HT-29 (cell line): ENCODE measurements at places on chromosomes 3 and 15. TPM values are rescaled to one million over a fixed set of nuclear protein-coding genes. Genes with fewer than 3 reads are reported as not detected.
A peak's percentile ranks its signal among the peaks of the same experiment; 100 is the strongest.

DNA sequence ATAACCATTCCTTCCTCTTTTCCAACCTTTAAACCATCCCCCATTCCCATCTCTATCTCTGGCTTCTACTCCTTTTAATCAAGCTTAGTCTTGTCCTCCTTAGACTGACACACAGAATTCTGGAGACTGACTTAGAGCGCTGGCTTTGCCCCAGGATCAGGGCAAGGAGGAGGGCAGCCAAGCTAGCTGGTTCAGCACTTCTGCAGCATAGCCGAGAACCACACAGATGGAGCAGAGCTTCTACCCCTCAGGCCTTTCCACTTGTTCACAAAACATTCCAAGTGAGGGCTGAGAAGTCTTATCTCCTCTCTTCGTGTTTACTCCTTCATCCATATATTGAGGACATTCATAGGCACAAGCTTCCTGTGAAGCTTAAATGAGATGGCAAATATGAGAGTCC lies 246.5 kb upstream of the PEX5L start:
- no peak for DNase-seq

- DNase-seq = no peak
These were observed 109.1 kb downstream of the BDH1 start for GRCh38 chr3:197446700-197447056.

GRCh38 chr3:140203510-140203909 lies 268.5 kb downstream of the CLSTN2 start:
- no peak for DNase-seq

DNA sequence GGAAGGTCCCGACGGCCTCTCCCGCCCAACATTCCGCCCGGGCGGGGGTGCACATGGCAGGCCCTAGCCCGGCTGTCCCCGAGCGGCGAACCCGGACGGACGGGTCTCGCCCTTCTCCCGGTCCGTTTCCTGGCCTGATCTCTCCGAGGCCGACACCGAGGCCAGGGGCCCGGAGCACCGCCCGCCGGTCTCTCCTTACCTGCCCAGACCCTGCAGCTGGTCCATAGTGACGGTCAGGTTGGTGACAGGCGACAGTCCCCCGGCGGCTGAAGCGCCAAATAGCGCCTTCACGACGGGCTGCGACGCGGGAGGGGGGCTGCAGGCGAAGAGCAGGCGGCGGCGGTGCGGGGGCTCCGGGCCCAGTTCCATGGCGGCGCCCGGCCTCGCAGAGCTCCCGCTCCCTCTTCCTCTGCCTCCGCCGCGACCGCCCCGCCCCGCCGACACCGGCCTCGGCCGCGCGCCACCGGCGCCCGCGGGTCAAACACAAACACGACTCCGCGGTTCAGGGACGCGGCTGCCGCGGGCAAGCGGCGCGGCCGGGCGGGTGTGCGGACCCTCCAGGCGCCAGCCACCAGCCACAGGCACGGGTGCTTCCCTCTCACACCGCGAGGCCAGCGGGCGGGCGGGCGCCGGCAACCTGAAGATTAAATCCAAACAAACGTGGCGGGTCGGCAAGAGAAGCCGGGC lies 495 bp downstream of the CDC25A start:
- no peak for DNase-seq

DNA sequence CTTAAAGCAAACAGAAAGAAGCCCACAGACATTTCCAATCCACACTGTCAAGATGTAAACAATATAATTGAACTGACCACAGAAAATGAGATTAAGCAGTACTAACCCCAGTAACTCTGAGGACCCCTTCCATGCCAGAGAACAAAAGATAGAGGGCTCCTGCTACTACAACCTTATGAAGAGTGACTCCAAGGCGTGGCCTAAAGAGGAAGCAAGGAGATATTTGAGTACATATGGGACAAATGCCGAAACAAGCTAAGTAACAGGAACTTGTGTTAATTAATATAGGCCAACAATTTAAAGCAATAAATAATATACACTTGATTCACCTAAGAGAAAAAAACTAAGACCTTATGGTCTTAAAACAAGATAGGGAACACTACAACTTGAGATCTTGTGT lies 25.0 kb upstream of the VPS39 start:
- no peak for DNase-seq

SPATA12 gene
- total RNA-seq = 0.05 and 0.86 TPM in 2 replicates

IL16 gene
- not detected in 2 replicates for total RNA-seq

DNA sequence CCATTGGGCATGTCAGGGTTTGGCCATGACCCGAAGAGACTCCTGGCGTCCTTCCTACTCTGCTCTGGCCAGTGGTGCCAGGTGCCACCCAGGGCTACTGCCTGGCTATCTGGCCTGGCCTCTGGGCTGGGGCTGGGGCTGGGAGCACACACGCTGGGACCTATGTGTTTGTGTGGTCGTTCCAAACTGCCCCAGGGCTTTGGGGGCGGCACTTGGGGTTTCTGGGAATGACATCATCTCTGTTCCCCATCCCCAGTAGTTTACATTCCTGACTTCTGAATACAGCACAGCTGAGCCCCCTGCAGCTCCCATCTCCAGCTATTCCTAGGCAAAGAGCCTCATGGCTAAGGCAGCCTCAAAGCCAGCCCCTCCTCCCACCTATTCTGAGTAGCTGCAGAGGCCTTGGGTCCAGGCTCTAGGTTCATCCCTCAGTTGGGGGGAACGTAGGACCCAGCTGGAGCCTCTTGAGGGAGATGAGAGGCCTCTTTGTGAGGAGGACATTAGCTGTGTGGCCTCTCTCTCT lies 24.3 kb downstream of the PLEKHO2 start:
- no peak for DNase-seq

- DNase-seq = peak; percentile 35
These were observed 15.4 kb downstream of the DPH3 start for GRCh38 chr3:16249336-16249735.

DNA sequence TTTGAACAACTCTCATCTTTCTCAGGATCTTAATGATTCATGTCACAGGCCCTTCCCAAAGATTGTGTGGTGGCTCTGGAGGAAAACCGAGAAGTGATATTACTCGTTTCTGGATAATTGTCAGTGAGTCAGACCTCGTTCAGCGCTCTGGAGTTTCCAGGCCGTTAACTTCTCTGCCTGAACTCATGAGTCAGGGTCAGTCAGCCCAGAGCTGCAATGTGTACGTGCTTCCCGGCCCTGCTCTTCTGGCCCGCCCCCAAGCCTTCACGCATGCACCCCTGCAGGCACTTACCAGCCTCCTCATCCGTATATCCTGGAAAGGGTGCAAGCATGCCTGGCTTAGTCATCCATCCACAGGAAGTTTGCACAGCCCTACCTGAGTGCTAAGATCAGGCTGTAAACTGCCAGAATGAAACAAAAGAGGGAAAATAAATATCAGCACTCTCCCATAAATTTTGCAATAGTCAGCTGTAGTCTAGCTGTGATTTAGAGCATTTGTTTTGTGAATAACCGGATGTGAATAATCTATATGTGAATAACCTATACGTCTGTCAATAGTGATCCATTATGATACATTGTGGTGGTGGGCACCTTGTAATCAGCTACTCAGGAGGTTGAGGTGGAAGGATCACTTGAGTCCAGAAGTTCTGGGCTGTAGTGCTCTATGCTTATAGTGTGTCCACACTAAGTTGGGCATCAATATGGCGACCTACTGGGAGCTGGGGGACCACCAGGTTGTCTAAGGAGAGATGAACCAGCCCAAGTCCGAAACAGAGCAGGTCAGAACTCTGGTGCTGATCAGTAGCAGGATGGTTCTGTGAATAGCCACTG lies 35.3 kb upstream of the SEMA4B start:
- peak; percentile 97 for DNase-seq

XCR1 gene
- total RNA-seq = not detected in 2 replicates

LRRC15 gene
- not detected in 2 replicates for total RNA-seq

DNA sequence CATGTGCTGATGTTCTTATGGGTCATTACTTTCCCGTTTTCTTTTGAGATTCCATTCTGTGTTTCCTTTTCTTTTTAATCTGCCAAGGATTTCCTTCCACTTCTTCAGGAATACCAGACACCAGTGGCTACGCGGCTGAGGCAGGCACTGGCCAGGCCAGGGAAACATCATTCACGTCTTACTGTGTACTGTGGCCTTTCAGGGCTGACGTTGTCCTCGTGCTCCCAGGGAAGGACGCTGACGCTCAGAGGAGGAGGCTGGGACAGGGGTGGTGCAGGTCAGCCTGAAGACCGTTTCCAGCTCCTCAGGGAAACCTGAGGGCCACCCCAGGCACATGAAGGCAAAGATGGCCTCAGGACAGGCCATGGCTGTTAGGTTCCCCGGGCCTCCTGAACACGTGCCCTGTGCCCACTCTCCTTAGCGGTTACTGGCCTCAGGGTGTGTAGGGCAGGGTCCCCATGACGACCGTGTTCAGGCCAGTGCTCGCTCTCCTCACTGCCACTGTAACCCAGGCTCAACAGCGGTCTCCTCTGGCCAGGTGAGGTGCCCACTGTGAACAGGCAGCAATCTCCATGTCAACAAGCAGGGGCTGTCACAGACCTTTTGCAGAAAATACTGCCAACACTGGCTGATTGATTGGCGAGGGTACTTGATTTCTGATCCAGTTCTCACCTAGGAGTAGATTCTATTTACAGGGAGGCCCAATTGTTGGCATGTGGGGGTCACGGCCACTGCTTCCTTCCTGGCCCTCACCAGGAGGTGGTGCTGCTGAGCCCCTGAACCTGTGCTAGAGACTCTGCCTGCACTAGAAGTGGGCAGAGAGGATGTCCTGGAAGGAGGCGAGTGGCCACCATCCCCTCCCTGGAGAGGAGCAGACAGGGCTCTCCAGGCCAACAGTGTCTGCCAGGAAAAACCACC lies 169.5 kb downstream of the ATP10A start:
- peak; percentile 56 for DNase-seq
